ENCODE measurements at places on chromosomes 13 and 19.

GRCh38 chr13:46598820-46599180 lies 45.8 kb downstream of the LRCH1 start:
- no peak for DNase-seq

- no peak for DNase-seq
Observed at GRCh38 chr13:48527955-48528354, 4.9 kb downstream of the RCBTB2 start.

DNA sequence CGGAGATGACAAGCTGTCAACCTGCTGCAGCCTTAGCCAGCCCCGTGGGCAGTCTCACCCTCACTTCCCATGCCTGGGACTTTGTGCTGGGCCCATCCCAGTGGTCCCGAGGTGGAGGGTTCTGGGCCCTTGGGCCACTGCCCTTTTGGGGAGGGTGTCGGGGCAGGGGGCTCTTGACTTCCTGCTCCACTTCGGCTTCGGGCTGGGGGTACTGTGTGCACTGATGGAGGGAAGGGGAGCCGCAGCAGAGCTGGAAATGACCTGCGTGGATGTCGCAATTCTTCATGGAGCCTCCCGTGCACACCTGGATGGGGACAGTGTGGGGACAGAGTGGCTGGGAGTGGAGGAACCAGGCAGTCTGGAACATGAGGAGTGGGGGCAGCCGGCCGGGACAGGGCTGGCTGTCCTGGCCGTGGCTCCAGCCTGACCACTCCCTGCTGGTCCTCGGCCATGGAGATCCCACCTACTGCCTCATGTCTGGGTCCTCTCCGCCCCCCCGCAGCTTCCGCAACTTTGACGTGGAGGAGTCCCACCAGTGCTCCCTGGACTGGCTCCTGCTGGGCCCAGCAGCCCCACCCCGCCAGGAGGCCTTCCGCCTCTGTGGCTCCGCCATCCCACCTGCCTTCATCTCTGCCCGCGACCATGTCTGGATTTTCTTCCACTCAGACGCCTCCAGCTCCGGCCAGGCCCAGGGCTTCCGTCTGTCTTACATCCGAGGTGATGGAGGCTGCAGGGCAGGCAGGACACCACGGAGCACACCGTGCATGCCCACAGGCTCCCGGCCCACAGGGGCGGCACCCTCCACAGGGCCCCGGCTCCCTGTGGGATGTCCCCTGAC lies 10.2 kb downstream of the LRP3 start:
- DNase-seq, result no peak

GRCh38 chr13:33645591-33646554 lies 172.1 kb upstream of the RFC3 start:
- DNase-seq, result no peak

DNA sequence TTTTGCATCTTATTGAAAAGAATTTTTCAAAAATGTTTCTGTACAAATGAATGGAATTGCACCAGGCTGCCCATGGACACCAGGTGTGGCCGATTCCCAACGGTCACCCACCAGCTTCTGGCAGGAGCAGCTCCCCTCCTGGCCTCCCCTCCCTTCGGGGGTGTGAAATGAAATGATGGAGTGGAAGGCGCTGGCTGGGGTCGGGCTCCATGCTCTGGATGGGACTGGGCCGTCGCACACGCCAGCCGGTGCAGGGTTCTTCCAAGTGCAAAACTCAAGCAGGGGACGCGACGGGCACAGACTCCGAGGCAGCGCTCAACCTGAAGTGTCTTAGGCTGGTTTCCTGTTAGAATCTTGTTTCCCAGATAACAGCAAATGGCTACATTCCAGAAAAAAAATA lies 21.9 kb downstream of the C19orf44 start:
- DNase-seq, result no peak

DNA sequence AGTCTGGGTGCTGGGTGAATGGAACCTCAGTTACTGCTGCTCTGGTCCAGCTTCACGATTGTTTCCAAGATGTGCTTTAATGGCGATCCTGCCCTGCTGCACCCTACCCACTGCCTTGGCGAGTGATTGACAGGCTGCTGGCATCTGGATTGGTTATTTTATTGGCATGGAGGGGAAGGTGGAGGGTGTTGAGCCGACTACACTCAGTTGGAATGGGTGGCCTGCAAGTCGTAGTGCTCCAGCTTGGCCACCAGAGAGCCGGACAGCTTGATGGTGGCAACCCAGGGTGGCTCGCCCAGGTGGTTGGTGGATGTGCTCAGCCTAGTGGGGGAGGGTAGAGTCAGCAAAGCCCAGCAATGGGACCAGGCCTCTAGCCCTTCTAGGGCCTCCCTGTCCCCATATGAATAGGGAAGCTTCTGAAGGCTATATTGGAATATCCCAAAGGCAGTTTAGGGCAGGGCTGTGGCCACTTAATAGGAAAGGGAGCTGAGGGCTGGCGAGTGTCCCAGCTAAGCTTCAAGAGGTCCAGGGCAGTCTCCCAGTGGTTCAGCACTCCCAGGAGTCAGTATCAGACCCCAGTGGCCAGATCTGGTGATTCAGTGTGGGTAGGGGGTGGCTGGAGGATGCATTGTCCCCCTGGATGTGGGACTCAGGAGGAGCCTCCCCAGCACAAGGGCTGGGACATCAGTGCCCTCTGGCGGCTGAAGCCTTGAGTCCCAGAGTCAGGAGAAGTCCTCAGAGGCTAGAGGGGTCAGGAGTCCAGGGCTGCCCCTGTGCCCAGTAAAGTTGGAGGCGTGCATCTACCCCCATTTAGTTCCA lies 3.4 kb downstream of the GGN start:
- no peak for DNase-seq

DNA sequence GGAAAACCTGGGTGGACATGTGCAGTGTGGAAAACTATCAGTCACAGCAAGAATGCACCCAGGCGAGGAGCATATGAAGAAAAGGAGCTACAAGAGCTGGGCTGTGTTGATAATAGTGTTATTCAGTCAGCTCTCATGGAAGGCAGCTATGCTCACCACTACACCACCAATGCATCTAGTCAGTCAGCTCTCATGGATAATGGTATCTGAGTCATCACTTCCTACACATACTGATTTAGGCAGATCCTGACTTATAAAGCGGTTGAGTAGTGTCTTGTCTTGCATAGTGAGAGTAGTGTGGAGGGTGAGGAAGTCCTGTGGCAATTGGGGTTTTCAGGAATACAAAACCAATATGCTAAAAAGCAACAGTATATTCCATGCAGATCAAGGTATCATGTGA lies 9.1 kb upstream of the ZNF160 start:
- DNase-seq, result no peak

GRCh38 chr19:33407716-33408115 lies 34.2 kb downstream of the CEBPG start:
- DNase-seq, result no peak

GRCh38 chr19:57615346-57615745 lies 1.3 kb downstream of the ZNF134 start:
- no peak for DNase-seq

DNA sequence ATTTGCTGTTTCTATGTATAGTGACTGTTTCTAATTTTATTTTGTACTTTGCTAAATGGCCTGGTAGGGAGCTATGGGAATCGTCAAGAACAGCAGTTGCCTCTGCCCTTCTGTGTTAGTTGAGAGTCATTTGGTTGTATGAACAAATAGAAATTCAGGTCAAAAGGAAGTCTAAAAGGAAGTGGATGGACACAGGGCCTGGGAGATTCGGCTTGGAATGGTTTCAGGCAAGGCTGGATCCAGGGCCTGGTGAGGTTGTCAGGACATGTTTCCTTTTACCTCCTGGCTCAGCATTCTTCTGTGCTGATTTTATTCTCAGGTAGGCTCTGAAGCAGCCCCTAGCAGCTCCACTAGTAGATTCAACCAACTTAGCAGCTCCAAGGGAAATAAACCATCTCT lies 118.9 kb downstream of the SIPA1L3 start:
- no peak for DNase-seq

GRCh38 chr19:1449467-1450442 lies at the start of gene APC2:
TSS of gene APC2 (plus strand) at chr19:1450121. CDS start at chr19:1453002, 2,881 bp downstream.
- no peak for DNase-seq

DNA sequence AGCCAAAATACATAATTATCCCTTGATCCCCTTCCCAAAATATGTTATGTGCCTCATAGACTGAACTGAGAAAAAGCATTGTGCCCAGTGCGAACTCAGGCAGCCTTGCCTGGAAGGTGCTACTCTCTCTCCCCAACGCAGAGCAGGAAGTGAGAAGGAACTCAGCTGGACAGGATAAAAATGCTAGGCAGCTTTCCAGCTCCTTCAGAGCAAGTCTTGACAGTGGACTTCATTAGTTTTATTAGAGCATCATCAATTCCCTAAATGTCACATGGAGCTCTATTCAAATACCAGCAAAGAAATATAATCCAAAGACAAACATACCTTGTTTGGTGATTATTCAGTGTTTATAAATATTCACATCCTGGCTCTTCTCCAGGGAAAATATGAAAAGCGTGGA lies 202.4 kb downstream of the RFC3 start:
- no peak for DNase-seq

DNA sequence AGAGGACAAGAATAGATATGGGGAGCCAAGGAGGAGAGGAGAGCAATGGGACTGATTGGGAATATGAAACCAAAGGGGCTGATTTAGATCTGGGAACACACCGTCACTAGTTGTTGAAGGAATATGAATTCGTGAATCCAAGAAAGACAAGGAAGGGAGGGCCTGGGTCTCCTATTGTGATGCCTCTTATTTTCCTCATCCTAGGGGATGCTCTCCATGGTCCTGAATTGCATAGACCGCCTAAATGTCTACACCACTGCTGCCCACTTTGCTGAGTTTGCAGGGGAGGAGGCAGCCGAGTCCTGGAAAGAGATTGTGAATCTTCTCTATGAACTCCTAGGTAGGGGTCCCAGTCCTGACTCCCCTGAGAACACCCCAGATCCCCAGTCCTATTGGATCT lies 21.5 kb downstream of the RYR1 start:
- no peak for DNase-seq

GRCh38 chr19:53432088-53432661 lies 391 bp downstream of the ZNF761 start:
- DNase-seq, result no peak

- no peak for DNase-seq
Observed at GRCh38 chr13:35473206-35473775, 3.2 kb downstream of the MAB21L1 start.

DNA sequence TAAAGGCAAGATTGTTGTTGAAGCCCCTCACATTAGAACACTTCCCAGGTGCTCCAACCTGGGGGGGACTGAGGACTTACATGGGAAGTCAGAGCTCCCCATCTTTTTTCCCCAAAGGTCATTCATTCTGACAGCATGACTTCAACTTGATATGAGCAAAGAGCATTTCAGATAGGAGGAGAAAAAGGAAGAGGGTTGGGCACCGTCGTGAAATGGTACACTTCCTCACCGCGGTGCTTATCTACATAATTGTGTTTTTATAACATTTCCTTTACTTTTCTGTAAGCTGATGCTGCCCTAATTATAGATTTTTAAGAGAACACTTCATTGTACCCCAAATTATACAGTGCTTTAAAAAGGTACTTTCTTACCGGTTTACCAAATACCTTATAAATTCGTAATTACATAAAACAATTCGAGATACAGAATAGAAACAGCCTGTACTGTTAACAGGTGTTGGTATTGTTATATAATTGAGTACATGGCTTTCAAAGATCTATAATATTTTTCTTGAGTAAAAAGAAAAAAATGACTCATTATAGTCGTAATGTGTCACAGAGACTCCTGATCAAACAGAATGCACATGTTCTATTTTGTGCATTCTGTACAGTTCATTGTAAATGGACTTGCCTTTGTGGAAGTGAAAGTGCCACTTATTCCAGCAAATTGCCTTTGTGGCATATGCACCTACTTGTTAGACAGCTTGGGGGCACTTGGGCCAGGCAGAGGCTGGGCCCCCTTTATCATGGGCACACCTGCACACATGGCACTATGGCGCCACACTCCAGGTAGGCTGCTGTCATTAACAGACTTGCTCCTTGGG lies 81.8 kb downstream of the GGACT start:
- no peak for DNase-seq

- DNase-seq, result no peak
Observed at GRCh38 chr19:4594201-4594600, 34.7 kb upstream of the SEMA6B start.

- DNase-seq, result no peak
Observed at GRCh38 chr13:76386321-76386720, 499.9 kb downstream of the KCTD12 start.

DNA sequence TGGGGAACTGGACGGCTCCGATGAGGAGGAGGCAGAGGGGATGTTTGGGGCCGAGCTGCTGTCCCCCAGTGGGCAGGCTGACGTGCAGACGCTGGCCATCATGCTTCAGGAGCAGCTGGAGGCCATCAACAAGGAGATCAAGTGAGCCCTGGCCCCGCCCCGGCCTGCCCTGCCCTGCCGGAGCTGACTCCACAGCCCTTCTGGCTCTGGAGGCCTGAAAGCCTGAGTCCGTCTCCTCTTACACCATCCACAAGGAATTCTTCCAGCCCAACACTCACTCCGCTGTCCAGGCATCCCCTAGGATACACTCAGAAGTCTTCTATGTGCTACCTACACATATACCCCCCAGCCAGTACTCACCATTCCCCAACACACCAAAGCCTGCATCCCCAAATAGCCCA lies 17.4 kb downstream of the PPFIA3 start:
- DNase-seq, result no peak

DNA sequence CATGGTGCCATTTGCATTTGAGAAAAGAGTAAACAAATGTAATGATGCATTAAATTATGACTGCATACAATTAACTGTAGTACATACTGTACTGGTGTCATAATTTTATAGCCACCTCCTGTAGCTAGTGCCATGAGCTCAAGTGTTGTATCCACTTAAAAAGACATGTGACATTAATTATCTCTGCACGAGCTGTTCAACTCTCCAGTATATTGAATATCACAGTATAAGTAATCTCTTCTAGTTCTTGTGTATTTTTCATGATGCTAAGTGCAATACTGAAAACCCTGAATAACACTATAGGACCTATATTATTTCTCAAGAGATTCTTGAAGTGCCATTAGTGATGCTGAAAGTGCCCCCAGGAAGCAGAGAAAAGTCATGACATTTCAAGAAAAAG lies 387.3 kb downstream of the PCDH17 start:
- no peak for DNase-seq

DNA sequence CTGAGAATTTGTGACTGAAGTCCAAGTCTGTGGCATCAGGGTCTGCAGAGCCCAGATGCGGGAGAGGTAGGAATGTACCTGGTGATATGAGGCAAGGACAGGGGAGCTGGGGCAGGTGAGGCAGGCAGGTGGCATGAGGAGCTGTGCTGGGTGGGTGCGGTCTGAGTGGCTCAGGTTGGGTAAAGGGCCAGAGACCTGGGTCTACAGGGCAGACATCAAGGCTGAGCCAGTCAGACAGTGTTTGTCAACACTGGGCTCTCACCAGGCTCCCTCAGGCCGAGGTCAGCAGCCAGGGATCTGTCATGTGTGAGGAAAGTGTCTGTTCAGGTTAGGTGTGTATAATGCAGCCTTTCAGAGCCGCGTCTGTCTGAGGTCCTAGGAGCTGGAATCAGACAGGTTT lies 18.6 kb downstream of the GPI start:
- DNase-seq, result no peak

DNA sequence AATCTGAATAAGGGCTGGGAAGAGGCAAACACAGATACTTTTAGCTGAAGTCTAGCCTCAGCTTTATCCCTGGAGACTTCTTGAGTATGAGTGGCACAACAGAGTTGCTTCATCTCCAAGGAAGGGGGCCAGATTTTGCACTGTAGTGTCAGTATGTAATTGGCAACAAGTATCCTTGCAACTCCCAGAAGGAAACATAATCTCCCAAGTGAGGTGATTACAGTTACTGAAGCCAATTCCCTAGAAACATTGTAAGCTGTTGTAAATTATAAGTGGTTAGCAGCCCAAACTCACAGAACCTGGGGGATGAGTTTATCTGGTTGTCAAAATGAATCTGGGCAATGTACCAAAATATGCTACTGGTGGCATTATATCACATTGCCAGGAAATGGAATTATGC lies 2065.7 kb upstream of the PCDH20 start:
- no peak for DNase-seq
